SJSA1 (cell line): ENCODE measurements at places on chromosomes 5 and 9.

DNA sequence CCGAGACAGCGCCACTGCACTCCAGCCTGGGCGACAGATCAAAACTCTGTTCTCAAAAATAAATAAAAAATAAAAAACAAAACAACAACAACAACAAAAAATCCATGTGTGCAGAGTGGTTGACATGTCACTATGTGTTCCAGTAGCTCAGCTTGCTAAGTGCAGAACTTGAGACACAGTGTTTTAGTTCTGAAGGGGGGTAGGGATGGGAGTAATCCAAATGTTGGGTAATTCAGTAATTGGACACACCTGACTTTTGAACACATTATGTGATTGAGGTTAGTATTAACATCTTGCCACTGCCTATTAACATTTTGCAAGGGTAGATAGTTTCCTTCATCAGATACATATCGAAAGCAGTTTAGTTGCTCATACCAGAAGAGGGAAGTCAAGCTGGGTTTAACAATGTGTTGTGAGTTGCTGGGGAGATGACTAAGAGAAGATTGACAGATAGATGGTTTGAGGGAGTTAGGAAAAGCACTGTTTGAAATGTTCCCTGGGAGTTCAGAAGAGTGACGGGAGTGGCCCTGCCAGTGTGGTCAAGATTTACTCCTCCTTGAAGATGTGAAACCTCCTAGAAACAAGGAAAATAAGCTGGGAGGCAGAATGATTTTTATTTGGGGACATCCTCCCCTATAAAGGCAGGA, 928 bp downstream of the HACD4 start:
- DNase-seq, result no peak

DNA sequence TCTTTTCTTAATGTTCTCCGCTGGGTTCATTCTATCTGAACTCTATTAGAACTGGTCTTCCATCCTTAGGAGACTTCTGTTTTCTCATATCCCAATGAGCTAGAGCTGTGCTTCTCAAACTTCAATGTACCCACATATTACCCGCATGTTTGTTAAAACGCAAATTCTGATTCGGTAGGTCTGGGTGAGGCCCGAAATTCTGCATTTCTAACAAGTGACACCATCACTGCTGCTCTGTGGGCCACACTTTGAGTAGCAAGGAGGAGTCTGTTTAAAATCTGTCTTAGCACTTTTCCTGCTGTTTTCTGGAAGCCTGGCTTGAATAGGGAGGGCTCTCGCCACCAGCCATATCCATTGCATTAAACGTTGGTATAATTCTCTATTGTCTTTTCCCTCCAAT, 151.9 kb upstream of the CLINT1 start:
- no peak for DNase-seq

GRCh38 chr9:36632892-36633291, 60.2 kb downstream of the MELK start:
- no peak for DNase-seq

- no peak for DNase-seq
Observed at GRCh38 chr5:124043456-124043855, 531.5 kb downstream of the CSNK1G3 start.

DNA sequence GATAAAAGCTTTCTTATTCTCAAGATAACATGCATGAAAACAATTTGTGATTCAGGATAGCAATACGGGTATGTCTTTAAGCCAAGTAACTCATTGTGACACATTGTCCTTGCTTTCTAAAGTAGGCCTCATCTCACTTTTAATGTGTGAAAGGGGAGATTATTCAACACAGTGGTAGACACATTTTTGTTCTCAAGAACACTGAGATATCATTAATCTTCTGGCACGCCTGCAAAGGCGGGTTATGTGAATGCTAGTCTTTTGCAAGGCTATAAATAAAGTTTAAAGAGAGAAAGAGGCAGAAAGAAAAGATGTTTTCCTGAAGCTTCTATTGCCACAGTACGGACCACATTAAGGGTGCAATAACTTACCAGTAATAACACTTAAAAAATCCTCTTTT, 181.8 kb upstream of the MEF2C start:
- DNase-seq, result no peak

GRCh38 chr5:173473288-173473687, 143.2 kb downstream of the BOD1 start:
- no peak for DNase-seq
